ENCODE measurements at places on chromosomes 2 and 18. TPM values are rescaled to one million over a fixed set of nuclear protein-coding genes. Genes with fewer than 3 reads are reported as not detected.

The SERPINB4 gene
- total RNA-seq: not detected

The UGT1A8 gene
- not detected for total RNA-seq

DNA sequence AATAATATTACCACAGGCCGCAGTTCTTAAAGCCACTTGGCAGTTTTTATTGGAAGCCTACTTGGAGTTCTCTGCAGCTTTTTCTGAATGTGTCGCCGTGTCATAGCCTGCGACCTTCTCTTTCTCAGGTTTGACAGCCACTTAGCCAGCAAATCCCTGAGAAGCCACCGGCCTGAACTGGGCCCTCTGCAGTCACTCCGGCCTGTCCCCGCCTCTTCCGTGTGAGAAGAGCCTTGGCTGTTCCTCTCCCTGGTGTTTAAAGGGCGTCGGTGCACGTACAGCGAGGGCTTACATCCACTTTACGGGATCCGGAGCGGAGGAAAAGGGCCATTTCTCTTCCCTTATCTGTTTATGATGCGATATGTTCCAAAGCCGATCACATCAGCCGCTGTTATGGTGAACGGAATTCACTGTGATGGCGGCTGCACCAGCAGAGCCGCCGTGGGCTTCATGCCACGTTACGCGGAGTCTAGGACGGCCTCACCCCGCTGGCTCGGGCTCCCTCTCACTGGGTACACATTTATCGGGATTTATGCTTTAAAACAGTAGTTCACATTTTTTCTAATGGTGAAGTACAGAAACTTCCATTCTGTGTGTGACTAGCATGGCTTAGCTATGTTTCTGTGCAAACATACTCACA is 66.8 kb downstream of the GBX2 start:
- no peak for DNase-seq

- no peak for DNase-seq
Measured at GRCh38 chr2:102437122-102437521, 14.2 kb downstream of the IL18RAP start.

GRCh38 chr2:156343096-156343939 is 10.8 kb upstream of the NR4A2 start:
- no peak for DNase-seq

DNA sequence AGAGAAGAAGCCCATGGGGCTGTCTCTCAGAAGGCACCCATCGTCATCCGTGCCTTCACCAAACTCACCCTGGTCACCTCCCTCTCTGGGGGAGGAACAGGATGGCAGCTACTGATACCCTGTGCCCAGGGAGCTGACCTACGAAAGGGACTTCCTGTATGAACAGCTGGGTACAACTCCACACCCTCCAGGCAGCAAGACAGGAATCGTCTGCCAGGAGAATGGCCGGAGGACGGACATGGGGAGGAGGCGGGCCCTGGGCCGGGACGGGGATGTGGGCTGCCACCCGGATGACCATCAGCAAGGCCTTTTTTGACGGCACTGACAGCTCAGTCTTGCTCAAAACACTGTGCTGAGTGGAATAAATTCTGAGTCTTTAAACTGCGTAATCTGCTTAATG is 243.6 kb downstream of the HDAC4 start:
- no peak for DNase-seq
